ENCODE measurements at places on chromosomes 2 and 18. TPM values are rescaled to one million over a fixed set of nuclear protein-coding genes. Genes with fewer than 3 reads are reported as not detected.

The MYO7B gene
- not detected for total RNA-seq

The ARL4C gene
- total RNA-seq, result 1.3 TPM

The C2orf72 gene
- total RNA-seq, result not detected

The CD8A gene
- total RNA-seq, result 2.0 TPM

The ASPRV1 gene
- total RNA-seq, result 5.5 TPM

The CHST10 gene
- 20.9 TPM for total RNA-seq

The ESPNL gene
- 0.11 TPM for total RNA-seq

The RUFY4 gene
- 0.11 TPM for total RNA-seq

The SNX17 gene
- total RNA-seq, result 73.5 TPM

The PROKR1 gene
- total RNA-seq, result not detected

The CDKL4 gene
- 1.9 TPM for total RNA-seq

The SERPINB12 gene
- total RNA-seq, result not detected

The NR4A2 gene
- 54.0 TPM for total RNA-seq

The EPAS1 gene
- total RNA-seq, result 63.1 TPM

The SYT4 gene
- 5.2 TPM for total RNA-seq

The SRD5A2 gene
- 0.12 TPM for total RNA-seq

The ARHGAP28 gene
- total RNA-seq, result 20.8 TPM

The ITPRIPL1 gene
- 0.35 TPM for total RNA-seq

The GKN1 gene
- not detected for total RNA-seq

The EIF2AK3 gene
- total RNA-seq, result 18.8 TPM

The DOCK10 gene
- total RNA-seq, result 40.3 TPM

The SIGLEC15 gene
- total RNA-seq, result not detected

The GALNT5 gene
- total RNA-seq, result not detected

The ID2 gene
- total RNA-seq, result 423 TPM

The ZNF142 gene
- total RNA-seq, result 21.0 TPM
